ENCODE measurements at places on chromosomes 3 and 15.

DNA sequence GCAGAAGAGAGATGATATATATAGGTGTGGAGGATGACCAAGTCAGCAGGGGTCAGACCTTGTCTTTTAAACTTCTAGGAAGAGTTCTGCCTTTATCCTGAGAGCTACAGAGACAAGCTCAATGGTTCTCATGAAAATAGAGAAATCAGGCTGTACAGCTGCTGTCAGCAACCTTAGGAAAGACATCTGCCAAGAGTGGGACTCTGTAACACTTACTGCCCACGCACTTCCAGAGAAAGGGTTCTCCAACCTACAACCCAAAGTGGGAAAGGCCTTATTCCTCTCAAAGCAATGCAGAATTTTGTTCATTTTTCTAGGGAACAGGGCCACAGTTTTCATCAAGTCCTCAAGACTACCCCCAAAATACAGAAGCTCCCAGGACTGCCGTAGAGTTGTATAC lies 138.7 kb downstream of the STT3B start:
- no peak for DNase-seq

DNA sequence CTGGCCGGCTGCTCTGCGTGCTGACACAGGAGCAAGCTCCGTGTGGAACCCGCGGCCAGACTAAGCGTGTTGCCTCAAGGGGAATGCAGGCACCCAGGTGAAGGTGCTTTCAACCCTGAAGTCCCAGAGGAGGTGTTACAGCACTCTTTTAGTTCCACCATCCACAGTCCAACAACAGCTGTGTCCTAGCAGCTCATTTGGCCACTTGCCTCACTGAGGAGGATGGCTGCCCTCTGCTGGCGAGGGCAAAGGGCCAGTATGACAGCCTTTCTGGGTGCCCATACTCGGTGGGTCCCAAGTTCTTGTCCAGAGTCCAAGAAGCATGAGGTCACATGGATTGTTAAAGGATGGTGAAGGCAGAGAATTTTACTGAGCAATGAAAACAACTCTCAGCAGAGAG lies 87.8 kb downstream of the C3orf85 start:
- no peak for DNase-seq

- no peak for DNase-seq
Measured at GRCh38 chr3:140170612-140171011, 235.6 kb downstream of the CLSTN2 start.

DNA sequence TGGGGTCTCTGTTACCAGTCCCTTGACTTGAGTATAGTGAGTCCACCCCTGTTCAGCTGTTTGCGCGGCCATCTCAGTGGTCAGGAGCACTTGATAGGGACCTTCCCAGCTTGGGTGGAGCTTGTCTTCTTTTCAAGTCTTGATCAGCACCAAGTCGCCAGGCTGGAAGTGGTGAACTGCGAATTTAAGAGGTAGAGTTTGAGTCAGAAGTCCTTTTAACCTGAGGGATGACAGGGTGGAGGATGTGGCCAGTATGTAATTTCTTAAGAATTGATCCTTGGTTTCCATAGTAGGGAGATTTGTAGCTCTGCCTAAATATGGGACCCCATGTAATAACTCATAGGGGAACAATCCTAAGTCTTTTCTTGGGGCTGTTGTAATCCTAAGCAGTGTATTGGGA lies 86.3 kb upstream of the XCR1 start:
- DNase-seq, result no peak

DNA sequence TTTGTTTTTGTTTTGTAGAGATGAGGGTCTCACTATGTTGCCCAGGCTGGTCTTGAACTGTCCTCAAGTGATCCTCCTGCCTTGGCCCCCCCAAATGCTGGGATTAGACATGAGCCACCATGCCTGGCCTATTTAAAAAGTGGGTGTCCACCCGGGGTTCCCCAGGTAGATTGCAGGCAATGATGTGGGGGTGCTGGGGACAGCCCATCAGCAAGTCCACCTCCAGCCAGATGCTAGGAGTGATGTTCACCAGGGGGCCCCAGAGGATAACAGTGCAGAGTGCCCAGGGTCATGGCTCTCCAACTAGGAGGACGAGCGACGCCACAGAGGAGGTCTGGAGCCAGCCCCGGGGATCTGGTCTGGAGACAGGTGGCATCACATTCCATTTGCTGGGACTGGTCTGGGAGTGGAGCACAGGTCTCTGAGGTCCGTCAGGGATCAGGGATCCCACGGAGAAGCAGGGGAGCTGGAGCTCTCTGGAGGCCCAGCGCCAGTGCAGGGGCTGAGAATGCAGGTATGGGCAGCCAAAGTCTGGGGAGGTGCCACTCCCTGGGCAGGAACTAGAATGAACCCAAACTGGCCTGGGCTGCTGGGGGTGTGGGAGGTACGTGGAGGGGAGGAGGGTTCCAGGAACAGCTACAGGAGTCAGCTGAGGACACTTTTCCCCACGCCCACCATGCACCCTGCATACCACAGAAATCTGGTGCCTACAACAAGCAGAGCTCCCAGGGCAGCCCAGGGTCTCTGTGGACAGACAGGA lies 51.2 kb upstream of the PCSK6 start:
- DNase-seq, result no peak

GRCh38 chr3:132821314-132821713 lies 99.1 kb upstream of the NPHP3 start:
- no peak for DNase-seq

DNA sequence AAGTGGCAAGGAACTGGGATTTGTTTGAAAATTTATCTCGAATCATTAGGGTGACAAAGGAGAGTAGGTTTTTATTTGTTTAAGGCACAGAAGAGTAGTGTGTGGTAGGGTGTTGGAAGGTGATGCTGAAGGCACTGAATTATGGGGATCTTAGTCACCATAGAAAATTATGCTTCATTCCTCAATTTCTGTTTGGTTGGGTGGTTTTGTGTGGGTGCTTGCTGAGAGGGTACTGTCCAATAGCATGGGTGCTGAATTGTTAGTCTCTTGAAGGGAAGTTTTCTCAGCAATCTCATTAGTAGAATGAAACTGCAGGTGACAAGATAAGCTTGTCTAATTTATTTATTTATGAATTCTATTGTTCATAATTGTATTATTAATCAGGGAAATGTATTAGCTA lies 610.9 kb downstream of the AGBL1 start:
- DNase-seq, result no peak

- DNase-seq, result no peak
Measured at GRCh38 chr3:5813521-5813920, 626.0 kb downstream of the EDEM1 start.

- no peak for DNase-seq
Measured at GRCh38 chr3:127475391-127475790, 115.1 kb downstream of the TPRA1 start.

DNA sequence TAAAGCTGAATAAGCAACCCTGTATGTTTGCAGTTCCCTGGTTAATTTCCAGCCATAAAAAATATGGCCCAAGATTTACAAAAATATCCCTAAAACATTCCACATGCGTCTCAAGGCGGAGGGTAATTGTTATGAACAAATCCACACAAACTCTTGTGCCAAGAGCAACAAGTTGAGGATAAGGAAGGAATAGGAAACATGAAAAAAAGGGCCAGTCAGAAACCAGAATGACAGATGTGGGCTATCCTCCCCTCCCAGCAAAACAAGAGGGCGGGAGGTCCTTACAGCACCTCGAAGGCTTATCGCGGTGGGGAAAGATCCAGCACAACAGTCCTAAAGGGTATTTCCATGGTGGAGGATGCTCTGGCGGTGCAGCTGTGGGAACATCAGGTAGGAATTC lies 155.6 kb upstream of the HES1 start:
- DNase-seq, result no peak

DNA sequence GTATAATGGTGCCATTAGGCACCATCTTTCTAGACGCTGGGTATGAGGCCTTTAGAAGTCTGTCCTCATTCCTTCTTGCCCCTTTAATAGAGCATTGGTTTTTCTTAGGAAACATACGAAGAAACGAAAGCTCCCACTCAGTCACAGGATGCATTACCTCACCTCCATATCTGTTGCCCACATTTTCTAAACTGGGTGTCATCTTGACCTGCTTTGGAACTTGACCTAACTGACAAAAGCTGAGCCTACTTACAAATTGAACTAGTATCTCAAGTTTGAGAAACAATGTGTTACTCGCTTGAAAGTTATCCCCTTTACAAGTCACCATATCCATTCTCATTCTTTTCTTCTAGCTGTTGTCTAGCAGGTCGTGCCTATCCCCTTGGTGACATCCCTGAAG lies 102.7 kb downstream of the VPS8 start:
- DNase-seq, result no peak

Data from right hindlimb (tissue), 1 donor.